ENCODE measurements at places on chromosomes 11 and 22.

DNA sequence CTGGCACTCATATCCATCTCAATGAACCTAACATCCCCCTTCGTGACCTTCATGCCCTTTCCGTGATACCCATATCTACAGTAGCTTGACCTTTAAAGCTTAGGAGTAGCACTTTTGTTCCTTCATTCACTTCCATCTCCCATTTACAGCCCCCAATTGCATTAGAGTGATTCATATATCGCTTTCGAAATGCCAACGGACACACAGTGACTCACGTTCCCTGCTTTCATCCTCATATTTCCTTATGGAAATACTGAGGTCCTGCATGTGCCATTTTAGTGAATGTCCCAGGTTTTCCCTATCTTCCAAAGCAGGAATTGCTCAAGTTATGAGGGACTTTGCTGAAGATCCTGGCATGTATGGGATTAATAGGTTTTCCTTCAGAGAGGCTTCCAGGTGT is 44.3 kb upstream of the CEP126 start:
- DNase-seq, result no peak

DNA sequence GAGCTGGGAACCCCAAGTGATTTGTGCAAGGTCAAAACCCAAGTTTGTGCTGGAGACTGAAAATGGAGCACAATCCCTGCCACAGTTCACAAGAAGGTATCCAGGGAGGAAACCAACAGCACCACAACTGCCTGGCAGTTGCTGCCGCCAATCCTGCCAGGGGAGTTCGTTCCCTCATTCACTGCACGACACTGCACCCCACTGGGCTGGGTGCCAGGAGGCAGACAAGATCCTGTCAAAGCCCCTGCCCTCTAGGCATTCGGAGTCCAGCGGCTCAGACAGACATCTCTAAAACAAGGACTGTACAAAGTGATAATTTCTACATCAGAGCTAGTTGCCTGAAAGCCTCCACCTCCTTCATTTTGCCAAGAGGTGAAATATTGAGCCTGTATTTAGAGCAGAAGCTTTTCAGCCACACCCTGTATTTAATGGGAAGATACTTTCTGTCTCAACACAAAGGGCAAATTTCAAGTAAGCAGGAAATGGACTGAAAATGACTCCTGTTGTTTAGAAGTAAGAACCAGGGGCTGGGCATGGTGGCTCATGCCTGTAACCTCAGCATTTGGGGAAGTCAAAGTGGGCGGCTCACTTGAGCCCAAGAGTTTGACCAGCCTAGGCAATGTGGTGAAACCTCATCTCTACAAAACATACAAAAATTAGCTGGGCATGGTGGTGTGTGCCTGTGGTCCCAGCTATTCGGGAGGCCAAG is 277.4 kb upstream of the NARS2 start:
- DNase-seq, result no peak

GRCh38 chr22:27906241-27906640 is 12.8 kb downstream of the PITPNB start:
- no peak for DNase-seq

- no peak for DNase-seq
Measured at GRCh38 chr22:46055181-46055875, 78.4 kb upstream of the WNT7B start.

GRCh38 chr11:95011376-95011775 is 13.7 kb upstream of the KDM4E start:
- DNase-seq, result no peak

DNA sequence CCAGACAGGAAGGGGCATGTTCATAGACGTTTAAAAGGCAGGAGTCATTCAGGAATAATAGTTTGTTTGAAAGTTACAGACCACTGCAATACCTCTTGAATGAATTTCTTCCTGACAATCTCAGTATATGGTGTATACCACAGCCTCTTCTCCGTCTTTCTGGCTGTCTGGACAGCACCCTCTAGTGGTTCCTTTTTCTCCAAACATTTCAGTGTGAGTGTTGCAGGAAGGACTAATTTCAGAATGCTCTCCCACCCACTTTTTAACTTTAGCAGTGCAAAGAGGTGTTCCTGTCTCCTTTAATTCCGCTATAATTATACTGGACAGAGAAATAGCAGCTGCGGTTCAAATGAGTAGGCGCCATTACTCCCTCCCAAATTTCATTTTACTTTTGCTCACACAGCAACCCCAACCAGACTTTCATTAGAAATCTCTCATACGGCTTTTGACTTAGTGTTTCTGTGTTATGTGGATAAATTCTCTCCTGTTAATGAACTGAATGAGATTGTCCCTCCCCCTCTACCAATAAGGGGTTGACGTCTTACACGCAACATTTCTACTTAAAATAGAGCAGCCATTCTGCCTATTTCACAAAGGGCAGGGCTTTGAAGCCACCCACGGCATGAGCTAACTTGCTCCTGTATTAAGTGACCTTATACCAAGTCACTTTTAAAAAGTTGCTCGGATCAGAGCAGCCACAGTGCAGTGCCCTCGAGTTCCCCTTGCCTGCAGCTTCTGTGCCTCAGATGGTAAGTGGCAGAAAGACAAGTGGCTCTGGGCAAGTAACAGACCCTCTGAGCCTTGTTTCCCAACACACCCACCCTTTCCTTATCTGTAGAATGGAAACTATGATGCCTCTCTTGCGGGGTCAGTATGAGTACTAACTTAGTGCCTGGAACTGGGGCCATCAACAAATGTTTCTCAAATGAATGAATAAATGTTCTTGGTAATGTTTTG is 368.6 kb downstream of the OPCML start:
- DNase-seq, result no peak

DNA sequence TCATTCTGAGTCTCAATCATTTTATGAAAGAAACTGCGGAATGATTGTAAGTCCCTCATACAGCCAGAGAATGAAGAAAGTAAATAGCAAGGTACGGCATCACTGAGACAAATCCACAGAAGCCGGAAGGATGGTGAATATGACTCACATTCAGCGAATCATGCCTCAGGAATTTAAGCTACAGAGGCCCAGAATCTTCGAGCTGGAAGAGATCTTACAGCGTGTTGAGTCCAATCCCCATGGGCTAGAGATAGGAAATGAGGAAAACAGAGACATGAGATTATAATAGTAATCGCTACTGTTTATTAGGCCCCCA is 173.2 kb downstream of the KIF18A start:
- no peak for DNase-seq

DNA sequence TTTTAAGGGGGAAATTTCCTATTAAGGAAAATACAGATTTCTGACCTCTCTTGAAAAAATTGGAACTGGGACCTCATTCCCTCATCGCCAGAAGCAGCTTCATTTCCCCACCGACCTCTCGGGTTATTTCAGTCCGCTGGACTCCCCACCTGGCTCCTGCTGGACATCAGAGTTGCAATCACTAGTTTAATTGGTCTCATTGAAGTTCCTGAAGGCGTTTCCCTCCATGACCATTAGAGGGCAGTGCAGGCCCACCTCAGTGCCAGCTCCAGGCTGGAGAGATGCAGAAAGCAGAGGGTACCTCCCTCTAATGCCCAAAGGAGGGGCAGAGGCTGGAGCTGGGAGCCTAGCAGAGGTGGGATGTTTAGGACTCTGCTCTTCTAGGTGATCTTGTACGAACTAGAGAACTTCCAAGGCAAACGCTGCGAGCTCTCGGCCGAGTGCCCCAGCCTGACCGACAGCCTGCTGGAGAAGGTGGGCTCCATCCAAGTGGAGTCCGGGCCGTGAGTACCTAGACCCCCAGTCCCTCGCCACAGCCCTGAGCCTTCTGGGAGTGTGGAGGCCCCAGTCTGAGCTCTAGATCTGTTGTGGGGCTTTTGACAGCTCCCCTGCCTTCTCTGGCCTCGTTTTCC is 2.7 kb downstream of the CRYBB3 start:
- peak; percentile 27 for DNase-seq

DNA sequence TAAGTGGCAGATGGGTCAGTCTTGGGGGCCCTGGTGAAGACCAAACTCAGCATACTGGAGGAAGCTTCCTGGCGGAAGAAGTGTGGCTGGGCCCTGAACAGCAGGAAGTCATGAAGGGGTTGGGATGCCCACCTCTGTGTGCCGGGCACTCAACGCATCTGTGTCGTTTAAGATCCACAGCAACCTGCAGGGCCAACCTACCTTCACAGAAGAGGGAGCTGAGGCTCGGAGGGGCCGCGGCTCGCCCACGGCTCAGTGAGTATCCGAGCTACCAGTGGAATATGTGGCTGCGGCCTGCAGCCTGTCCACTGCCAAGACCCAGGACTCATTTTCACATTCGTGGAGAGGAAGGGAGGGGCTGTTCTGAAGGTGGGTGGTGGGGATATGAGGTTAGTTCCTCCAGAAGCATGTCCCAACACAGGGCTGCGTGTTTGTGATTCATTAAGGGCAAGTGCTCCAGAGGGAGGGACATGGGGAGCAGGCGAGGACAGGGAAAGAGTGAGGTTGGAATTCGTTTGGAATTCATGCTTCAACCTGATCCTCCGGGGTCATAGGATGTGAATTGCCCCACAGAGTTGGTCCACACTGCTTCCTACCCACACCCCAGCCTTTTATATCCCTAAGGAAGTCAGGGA is 99.6 kb downstream of the MPPED1 start:
- DNase-seq, result no peak

DNA sequence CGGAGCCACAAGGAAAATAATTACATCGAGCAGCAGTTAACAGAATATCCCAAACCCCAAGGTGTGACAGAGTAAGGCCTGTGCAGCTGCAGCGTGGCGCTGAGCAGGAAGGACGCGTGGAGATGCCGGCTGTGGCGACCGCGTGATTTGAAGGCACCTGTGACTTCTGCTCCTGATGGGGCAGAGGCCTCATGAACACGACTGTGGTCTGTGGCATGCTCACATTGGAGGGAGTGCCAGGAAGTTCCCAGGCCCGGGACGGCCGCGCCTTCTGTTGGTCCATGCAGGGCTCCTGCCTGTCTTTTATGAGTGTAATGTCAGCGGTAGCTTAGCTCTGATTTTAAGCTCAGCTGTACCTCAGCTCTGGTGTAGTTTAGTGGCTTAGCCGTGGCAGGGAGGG is 50.4 kb downstream of the TPCN2 start:
- DNase-seq, result no peak

DNA sequence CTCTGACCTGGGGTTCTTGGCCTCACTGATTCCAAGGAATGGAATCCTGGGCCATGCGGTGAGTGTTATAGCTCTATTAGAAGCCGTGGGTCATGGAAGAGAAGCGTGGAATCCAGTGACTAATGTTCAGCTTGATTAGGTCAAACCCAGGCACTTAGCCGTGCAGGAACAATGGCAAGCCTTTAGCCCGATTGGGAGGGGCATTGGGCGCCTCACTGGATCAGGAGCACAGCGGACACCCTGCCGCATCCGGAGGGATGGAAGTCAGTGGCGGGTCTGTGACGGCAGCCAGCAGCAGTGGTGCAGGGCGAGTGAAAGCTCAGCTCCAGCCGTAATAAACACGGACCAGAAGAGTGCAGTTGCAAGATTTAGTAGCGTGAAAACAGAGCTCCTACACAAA is 20.5 kb upstream of the SLC17A6 start:
- no peak for DNase-seq

GRCh38 chr11:68010090-68011041 is at the start of gene ALDH3B1:
Gene ALDH3B1 (plus strand): TSS chr11:68010327. CDS start chr11:68015298, 4,971 bp downstream.
- no peak for DNase-seq

DNA sequence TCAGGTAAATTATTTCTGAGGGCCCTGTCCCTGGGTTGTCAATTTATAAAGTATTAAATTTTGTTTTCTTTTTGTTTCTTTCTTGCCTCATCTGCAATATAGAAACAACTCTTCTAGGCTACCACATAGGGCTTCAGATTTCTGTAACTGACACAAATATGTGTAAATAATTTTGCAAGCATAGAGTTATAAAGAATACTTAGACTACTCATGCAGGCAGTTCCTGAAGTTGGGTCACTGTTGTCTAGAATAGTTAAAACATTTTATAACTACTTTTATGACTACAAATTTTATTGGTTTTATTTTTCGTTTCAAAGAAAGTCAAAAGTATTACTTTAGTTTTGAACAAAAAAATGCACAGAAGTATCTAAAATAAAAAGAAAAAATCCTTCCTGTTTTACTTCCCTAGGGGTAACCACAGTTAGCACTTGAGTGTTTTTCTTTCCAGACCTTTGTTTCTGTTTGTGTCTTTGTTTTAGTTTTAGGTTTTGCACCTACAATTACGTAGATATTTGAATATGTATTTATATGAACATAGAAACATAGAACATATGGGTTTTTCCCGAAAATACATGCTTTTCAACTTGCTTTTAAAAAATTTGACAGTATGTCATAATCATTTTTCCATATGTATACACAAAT is 12.4 kb upstream of the TMEM123 start:
- no peak for DNase-seq

DNA sequence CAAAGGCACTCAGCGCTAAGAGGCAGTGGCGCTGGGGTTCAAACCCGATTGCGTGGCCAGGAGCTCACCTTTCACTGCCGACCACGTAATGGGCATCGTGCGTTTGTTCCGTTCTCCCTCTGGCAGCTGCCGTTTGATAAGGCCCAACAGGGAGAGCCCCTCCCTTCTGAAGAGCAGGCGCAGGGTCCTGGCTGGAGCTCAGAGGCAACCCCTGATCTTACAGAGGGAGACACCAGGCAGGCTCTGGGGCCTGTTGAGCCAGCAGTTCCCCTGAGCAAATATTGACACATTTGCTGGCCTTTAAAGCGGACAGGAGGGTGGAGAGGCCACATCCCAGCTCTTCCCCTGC is 11.7 kb upstream of the C1QTNF6 start:
- DNase-seq, result no peak

DNA sequence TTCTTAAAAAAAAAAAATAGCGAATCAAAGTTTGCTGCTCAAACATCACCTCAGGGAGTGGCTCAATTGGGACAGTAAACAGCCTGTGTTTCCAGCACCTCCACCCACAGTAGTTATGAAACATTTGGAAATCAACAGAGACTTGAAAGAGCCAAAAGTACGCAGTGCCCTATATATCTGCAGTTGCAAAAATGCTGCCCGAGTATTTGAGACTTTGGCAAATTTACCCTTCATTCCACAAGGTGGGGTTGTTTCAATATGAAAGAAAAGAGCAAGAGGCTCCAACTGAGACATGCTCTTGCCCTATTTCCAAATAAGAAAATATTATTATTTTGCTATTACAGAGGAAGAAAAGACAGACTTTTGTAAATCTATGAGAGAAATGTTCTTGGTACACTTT is 851.1 kb upstream of the RAG2 start:
- no peak for DNase-seq

DNA sequence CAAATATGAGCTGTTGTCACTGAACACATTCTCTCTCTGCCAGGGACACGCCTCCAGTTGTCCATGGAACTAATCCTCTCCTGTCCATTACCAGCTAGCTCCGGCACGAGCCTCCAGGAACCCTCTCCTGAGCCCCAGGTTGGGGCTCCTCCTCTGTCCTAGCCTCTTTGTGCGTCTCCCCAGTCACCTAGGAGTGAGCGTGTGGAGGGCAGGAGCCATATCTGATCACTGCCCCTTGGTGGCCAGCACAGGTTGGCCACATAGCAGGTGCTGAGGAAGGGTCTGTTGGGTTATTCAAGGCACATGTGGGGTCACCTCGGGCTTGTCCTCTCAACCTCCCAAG is 2.5 kb downstream of the SYVN1 start:
- DNase-seq, result no peak

Measured in stimulated activated CD4-positive, alpha-beta T cell treated with anti-CD3 and anti-CD28 coated beads, Interleukin-15, amount 100 ng/mL, for 1 hour (primary cell).